ENCODE measurements at places on chromosomes 5 and 9.
A peak's percentile ranks its signal among the peaks of the same experiment; 100 is the strongest.

DNA sequence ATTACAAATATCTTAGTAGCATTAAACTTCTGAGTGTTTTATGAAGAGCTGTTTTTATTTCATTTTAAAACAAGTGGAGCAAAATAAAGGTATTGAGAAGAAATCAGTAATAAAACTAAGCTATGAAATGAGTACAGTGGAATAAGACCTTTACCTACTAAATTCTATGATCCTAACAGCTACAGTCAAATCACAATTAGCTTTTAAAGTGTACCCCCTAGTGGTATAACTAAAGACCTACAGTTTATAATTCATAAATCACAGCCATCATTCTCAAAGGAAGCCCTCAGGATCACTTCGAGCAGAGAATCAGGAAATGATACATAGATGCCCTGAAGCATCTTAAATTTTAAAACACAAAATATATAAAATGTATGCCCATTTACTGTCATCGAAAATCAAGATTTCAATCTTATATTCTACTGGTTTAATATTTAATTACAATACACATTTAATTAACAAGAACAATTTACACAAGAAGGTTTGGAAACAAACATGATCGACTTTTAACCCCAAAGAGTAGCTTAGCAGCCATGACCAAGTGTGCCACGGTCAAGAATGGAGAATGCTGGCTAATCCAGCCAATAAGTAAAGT is 12.3 kb downstream of the CCNH start:
- DNase-seq = peak; percentile 1

- no peak for DNase-seq
Measured at GRCh38 chr9:37622462-37622861, 28.3 kb upstream of the FRMPD1 start.

GRCh38 chr9:75188756-75189155 is 100.4 kb downstream of the OSTF1 start:
- DNase-seq = no peak

GRCh38 chr9:131181091-131181681 is 55.8 kb downstream of the NUP214 start:
- no peak for DNase-seq

DNA sequence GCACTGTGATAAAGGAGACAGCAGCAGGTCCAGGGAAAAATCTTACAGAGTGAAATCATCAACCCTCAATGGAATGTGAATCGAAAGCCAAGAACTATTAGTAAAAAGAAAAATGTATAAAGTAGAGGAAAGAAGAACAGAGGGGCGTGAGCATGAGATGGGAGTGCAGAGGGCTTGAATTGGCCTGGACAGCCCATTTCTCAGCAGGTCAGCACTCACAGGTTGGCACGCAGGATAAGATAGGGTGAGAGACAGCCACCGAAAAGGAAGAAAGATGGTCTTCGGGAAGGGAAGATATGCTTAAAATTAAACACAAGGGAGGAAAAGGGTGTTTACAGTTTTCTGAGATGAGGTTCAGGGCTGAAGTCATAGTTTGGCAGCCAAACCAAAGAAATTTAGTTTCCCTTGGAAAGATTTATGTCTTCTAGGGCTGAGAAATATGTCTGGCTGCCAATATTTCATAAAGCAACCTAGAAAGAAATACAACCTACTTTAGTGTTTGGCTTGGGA is 524.7 kb downstream of the SPATA31D1 start:
- DNase-seq = no peak

DNA sequence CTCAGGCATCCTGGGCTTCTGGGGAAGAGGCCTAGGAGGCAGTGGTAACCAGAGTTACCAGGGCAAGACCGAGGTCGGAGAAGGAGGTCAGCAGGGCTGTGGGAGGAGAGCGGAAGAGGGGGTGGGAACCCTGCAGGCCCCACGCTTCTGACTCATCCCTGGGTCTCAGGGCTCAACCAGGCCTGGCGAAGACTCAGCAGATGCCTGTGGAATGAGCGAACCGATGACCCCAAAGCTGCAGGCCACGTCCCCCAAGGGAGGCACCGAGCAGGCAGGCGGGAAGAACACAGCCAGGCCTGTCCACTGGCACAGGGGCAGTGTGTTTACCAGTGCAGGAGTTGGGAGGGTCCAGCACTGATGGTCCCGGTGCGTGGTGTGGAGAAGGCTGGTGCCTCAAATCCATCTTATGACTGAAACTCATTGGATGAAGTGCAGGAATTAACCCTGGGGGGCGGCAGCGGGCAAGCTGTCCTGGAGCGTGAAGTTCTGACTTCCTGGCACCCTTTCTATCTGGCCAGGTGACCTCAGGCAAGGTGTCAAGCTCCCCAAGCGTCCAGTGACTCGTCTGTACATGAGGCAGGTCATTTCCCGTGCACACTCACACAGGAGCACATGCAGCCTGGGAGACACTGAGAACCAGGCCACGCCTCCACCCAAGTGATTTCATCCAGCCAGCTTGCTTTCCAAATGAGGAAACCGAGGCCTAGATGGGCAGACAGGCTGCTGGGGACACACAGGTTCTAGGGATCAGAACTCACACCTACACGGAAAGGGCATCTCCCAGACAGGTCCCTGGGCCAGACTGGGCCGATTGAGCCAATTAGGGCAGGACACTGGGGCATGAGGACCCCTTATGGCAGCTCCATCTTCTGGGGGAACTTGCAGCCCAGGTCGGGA is 69.1 kb downstream of the ADAMTS2 start:
- no peak for DNase-seq

- no peak for DNase-seq
Measured at GRCh38 chr5:75054134-75054930, 2.0 kb upstream of the GCNT4 start.

Data from DMS 273 treated with DMSO at 0.1 percent for 48 hours (cell line).